ENCODE measurements at places on chromosomes 1 and 21.

DNA sequence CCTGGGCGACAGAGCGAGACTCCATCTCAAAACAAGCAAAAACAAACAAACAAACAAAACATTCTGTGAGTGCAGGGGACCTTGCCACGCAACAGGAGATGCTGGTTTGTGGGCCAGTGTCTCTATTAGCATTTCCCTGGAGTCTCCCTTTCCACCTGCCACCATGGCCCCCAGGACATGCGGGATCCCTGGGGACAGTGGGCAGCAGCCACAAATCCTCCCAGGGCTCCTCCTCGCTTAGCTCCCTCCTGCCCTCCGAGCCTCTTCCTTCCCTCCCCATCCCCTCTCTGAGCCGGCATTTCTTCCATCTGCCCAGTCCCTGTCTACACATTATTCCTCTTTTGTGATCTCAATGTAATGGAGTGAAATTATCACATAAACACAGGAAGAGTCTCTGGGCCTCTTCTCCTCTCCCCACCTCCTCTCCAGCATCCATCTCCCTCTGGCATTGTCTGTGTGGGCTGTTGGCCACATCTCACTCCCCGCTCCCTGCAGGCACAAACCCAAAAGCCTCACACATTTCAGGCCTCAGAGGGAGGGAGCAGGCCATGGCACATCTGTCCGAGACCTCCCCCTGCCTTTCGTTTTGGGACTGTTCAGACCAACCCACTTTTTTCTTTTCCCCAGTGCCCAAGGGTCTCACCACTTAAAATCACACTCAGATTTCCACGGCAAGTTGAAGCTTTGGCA is 144.3 kb downstream of the MIS18A start:
- no peak for DNase-seq

DNA sequence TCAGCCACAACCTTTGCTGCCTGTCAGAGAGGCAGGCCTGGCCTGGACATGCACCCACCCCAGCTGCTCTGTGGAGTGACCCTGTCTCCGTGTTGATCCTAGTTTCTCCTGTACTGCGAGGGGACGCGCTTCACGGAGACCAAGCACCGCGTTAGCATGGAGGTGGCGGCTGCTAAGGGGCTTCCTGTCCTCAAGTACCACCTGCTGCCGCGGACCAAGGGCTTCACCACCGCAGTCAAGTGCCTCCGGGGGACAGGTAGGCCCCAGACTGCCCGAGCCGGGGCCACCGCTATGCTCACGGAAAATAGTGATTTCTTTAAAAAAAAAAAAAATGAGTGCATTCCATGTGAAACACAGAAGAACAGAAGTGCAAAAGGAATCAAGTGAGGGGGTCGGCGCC is 41.6 kb upstream of the TRAPPC10 start:
- no peak for DNase-seq

DNA sequence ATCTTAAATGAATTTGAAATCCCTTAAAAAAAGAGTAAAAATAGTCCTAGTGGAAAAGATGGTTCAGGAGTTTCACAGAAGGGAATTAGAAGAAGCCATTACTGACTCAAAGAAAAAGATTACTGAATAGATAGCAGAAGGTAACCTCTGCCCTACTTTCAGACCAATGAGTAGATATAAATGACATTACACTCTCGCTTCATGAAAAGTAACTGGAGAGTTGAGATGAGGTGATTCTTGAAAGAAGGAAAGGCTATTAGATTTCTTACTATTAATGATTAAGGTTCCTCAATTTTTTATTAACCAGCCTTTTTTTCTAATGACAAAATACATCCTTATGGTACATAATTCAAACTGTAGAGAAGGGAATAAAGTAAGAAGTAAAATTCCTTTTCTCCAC is 28.3 kb downstream of the CCN1 start:
- no peak for DNase-seq

DNA sequence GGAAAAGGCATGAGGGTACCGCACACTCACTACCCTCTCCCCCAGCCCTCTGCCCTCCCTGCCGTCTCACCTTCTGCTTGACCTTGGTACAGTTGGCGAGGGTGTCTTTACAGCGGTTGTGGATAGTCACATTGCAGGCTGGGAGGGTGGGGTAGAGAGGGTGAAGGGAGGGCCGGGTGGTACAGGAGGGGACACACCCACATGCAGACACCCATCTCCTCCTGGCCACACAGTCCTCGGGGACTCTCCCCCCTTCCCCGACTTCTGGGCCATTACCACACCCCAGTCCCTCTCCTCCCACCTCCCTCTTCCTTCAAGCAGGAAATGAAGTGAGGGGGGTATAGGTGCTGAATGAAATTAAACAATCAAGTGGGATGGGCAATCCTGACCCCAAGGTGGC is 11.6 kb downstream of the ARHGEF2 start:
- DNase-seq = no peak

DNA sequence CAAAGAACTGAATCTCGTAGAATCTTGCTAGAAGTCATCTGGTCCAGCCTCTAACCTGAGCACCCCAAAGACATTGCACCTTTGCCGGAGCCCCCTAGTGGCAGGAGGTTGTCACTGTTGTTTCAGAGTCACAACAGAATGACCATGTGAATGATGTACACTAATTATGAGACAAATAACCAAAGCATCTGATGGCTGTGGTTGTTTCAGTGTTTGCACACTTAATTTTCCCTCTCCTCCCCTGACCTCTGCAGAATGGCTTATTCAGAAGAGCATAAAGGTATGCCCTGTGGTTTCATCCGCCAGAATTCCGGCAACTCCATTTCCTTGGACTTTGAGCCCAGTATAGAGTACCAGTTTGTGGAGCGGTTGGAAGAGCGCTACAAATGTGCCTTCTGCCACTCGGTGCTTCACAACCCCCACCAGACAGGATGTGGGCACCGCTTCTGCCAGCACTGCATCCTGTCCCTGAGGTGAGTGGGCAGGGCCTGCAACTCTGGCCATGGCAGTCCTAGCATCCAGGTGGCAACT is 26.4 kb downstream of the TRAF5 start:
- no peak for DNase-seq

DNA sequence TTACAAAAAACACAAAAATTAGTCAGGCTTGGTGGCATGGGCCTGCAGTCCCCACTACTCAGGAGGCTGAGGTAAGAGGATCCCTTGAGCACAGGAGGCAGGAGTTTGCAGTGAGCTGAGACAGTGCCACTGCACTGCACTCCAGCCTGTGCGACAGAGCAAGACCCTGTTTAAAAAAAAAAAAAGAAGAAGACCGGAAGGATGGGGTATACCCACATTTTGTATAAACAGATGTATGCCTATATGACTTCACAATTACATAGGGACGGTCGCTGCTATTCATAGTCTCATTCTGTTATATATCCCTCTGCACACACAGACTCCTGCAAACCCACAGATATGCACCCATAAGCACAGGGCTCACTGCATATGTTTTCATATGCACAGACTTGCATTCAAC is 12.7 kb downstream of the LCK start:
- no peak for DNase-seq

GRCh38 chr1:176068901-176069300 is 138.2 kb downstream of the COP1 start:
- no peak for DNase-seq

DNA sequence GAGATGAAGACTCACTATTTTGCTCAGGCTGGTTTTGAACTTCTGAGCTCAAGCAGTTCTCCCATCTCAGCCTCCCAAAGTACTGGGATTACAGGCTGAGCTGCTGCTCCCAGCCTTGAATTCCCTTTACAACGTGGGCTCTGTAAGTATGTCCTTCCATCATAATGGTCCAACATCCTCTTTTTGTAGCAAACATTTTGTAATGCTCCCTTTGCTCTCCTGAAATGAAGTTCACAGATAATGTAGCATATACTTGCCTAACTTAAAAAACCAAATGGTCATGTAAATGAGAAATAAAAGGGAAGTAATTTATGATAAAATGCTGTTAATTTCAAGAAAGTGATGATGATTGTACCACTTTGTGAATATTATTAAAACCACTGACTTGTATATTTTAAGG is 30.5 kb upstream of the THEM4 start:
- DNase-seq = no peak

DNA sequence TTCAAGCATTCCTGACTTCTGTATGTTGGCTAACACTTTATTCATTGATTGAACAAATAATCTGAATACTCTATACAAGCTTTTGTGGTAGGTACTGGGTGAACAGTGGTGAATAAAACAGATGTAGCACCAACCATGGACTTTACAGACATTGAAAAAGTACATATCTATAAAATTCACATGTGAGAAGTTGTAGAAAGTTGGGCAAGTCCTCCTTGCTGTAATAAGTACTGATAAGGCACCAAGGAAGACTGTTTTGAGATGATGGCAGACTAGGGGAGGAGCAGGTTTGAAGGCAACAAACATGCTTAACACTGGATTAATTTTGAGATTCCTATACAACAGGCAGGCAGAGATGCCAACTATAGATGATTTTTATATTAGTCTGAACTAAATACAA is 42.4 kb downstream of the RNF2 start:
- DNase-seq = no peak

- DNase-seq = peak; percentile 26
Observed at GRCh38 chr21:41360072-41360821, 1.6 kb upstream of the MX2 start.

- no peak for DNase-seq
Observed at GRCh38 chr1:116760487-116760886, 6.3 kb downstream of the CD2 start.

DNA sequence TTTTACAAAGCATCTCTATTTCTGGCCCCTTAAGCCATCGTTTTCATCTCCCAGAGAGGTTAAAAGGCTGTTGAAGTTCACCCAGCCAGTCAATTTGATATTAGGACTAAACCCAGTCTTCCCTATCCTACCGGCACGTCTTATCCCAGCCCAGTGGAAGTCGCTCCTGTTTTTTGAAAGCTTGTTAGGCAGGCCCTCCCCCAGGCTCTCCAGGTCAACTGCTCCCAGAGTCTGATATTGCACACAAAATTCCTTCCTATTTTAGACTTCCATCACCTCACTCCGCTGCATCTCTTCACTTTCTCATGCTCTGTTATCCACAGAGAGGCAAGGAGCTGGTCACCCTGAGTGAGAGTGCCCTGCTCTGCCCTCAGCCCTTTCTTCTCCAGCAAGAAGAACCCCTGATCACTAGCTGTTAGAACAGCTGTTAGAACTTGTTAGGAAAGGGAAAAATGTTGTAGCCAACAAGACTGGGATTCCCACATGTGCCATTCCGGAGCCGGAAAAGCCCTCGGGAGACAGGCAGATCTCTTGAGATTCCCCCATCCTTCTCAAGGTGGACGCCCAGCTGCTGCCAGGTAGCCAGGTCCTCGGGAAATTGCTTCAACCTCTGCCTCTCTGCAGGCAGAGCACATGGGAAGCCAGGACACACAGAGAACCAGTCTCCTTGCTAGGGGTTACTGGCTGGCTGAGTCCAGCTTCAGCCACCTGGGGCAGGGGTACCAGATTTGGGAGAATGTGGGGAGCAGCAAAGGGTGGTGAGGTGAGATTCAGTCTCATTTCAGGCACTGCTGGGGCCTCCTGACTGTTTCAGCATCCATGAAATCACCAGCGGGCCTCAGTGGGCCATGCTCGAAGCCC is 25.7 kb downstream of the PLXNA2 start:
- DNase-seq = no peak
